ENCODE measurements at places on chromosomes 1 and 21. TPM values are rescaled to one million over a fixed set of nuclear protein-coding genes. Genes with fewer than 3 reads are reported as not detected.

The SERTAD4 gene
- not detected for total RNA-seq

The OXCT2 gene
- total RNA-seq: 0.17 TPM

The SPRR4 gene
- not detected for total RNA-seq

The CELA2A gene
- not detected for total RNA-seq

The HLCS gene
- 20.9 TPM for total RNA-seq

The CYP4A22 gene
- total RNA-seq: not detected

Measured in OCI-LY7 (cell line).